Left forelimb (tissue), 1 donor: ENCODE measurements at places on chromosomes 2 and 18.

DNA sequence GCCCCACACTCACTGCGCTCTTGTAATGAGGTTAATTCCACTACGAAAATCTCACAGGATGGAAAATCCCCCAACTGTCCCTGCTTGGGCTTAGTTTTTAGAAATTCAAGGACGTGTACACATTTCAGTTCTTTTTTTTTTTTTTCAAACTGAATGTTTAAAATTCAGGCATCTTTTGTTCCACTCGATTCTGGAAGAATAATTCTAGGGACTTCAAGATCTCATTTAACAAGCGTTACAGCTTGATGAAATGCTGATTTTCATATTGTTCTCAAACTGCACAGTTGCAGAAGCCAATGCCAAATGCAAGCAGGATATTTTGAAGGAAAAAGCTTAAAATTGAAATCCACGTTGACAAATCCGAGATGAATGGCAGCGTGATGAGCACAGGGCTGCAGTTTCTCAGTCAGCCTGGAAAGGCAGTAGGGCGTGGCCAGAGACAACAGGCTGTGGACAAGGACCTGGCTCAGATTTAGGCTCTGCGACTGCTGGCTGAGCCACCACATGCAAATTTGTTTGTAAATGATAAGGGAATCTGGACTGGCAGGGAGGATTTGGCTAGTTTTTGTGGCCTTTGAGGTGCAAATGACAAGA lies 128.1 kb upstream of the MYCN start:
- DNase-seq = no peak

DNA sequence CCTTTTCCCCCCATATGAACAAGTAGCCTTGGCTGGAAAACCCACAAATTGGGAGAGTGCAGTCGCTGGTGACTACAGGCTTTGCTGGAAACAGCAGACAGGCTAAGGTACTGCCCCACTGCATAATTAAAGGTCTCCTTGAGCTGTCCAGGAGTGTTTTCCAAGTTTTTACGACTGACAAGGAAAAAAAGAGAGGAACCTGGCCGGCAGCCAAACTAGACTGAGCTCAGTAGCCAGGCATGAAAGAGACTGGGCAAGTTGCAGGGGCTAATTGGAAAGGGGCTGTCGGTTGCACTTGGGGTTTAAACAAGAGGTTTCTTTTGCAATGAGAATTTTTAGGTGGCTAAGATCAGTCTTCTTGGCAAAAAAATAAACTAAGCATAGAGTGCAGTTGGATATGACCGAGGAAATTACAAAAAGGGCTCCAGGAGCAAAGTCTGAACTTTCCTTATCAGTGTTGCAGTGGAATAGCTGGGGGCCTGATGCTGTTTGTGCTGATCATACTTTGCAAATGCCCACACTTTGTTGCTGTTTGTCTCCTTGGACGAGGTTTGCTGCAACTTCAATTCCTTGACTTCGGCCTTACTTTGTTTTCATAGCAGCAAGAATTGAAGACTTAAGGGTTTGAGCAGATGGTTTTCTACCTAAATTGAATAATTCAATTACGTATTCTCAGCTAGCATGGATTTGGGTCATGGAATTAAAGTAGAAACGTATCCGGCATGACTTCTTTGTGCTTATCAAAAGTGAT lies 2.1 kb downstream of the GULP1 start:
- peak; percentile 77 for DNase-seq

GRCh38 chr2:197809064-197809463 lies 4.7 kb downstream of the PLCL1 start:
- no peak for DNase-seq

DNA sequence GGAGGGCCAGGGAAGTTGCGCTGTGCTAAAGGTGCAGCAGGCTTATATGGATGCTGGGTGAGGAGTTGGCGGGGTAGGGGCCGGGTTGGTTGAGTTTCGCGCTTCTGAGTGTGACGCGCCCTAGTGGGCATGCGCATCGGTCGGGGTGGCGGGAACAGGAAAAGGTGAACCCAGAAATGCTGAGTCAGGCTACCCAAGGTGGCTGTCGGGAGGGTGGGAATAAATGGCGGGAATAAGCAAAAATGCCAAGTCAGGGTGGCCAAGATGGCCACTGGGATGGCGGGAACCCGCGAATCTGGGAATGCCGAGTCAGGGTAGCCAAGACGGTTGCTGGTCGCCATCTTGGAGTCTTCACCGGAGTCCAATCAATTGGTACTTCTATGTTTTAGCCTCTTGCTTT lies 580.0 kb downstream of the SUCLG1 start:
- no peak for DNase-seq

DNA sequence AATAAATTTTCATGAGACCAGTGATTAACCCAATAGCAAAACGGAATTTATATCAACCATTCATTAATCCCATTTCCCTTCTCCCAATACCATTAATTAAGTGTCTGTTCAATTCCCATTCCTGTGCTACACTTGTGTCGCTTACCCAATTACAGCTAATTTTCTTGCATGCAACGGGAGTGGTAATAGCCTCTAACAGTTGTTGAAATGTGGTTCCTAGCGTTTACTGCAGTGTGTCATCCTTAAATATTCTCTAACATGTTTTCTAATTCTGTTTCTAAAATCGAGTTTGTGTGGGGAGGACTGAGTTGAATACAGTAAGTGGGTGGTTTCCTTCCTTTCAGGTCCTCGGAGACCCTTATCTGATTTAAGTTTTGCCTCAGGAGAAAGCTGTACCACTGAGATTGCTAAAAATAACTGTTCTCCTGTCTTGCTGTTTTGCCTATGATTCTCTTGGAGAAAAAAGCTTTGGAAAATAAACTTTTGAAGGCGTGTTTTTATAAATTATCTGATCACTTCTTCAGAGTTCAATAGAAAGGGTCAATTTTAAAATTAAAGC lies 59.3 kb upstream of the LRRTM1 start:
- DNase-seq = no peak

- DNase-seq = no peak
Measured at GRCh38 chr18:57728941-57729511, 74.1 kb downstream of the ATP8B1 start.

DNA sequence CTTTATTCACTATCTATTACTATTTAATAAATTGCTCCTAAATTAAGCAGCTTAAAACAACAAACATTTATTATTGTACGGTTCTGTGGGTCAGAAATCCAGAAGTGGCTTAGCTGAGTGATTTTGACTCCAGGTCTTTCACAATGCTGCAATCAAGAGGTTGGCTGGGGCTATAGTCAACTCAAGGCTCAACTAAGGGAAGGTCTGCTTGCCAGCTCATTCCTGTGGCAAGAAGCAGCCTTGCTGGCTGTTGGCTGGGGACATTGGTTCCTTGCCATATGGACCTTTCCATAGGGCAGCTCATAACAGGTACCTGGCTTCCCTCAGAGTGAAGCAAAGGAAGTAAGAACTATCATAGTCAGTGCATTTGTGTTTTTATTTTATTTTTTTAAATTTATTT lies 5.0 kb upstream of the MRPL19 start:
- DNase-seq = no peak

GRCh38 chr2:84879584-84880394 lies 1.1 kb downstream of the TRABD2A start:
- DNase-seq = peak; percentile 64

- DNase-seq = no peak
Measured at GRCh38 chr2:237772513-237772912, 26.1 kb upstream of the RBM44 start.

GRCh38 chr2:84319581-84319980 lies 139.5 kb downstream of the SUCLG1 start:
- no peak for DNase-seq

DNA sequence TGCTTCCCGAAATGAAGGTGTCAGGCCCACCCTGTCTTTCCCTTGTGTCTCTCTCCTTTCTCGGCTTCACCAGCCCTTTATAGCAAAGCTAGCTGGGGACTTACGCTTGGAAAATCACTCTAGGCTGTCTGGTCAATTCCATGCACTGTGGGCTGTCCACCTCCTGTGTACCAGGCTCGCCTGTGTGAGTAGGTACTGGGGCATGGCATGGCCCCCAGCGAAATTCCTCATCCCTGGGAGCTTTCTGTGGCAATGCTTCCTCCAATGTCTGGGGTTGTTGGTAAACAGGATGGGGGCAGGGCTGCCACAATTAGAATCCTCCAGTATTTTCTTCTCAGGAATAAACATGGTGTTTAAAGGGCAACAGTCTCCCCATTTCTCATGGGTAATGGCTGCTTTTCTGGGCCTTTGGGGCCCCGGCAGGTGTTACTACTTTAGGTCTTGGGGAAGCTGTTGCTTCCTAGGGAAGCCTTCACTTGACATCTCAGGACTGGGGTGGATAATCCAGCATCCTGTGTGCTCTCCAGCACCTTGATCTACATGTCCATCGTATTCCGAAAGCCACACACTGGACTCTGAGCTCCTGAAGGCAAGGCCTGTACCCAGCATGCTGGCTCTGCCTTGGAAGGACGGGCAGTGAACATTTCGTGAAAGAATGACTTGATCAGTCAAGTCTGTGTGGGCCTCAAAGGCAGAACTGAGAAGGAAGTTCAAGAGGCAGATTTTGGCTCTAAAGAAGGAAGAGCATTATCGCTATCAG lies 21.1 kb downstream of the RHOB start:
- peak; percentile 25 for DNase-seq

DNA sequence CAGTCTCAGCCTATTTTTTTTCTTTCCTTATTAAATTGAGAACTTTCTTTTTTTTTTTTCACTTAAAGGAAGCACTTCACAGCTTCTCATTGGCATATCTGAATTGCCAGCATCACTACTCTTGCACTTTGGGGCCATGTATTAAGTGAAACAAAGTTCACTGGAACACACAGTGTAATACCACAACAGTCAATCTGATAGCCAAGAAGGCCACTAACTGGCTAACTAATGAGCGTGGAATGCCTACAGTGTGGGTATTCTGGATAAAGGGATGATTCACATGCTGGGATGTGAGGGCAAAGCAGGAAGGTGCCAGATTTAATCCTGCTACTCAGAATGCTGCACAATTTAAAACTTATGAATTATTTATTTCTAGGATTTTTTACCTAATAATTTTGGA lies 11.7 kb upstream of the C18orf63 start:
- DNase-seq = no peak

DNA sequence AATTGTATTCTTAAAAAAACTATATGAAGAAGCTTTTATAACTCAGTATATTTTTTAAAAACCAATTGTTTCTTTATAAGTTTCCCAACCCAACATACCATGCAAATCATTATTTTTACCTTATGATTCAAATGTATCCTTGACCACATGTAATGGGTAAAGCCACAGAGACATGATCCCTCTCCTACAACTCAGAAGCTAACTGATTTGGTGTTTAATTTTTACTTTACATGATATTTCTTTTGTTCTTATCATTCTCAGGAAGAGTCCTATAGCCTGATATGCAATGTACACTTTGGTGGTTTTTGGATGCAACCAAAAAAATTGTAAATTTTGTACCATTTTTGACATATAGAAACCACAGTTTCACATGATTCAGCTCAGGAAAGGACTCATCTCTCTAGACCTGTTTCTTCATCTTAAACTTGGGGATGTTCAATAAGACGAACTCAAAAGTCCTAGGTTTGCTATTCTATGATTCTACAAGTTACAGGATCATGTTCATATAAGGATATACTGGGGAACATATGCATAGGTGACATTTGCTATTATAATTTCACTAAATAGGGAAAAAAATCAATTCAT lies 85.2 kb upstream of the RBBP8 start:
- no peak for DNase-seq

GRCh38 chr2:179939259-179939658 lies 67.8 kb downstream of the CWC22 start:
- DNase-seq = no peak

- DNase-seq = no peak
Measured at GRCh38 chr2:3487028-3487425, 32.3 kb downstream of the ADI1 start.

DNA sequence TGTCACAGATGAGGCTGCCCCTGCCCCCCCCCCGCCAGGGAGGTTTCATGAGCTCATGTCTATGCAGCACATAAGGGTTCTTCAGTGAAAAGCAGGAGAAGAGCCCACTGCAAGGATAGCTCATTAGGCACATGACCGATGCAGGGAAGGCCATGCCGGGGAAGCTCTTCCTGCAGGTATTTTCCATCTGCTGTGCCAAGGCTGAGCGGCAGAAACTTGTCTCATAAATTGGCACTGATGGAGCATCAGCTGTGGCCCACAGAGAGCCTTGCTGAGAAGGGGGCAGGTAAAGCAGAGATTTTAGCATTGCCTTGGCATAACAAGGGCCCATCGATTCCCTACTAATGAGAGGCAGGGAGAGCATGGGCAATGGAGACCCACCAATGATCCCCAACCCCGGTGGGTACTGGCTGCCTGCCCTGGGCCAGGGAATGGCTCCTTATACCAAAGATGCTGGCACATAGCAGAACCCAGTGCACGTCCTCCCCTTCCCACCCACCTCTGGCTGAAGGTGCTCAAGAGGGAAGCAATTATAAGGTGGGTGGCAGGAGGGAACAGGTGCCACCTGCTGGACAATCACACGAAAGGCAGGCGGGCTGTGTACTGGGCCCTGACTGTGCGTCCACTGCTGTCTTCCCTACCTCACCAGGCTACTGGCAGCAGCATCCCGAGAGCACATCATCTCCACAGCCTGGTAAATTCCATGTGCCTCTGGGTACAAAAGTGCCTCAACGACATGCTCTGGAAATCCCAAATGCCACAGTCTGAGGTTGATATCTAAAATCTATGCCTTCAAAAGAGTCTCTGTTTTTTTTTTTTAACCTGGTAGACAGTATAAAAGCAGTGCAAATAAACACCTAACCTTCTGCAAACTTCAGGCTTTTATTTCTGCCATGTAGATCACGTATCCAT lies 41.4 kb downstream of the STEAP3 start:
- DNase-seq = no peak

GRCh38 chr2:231960810-231961348 lies 634 bp upstream of the DIS3L2 start:
- DNase-seq = no peak

- no peak for DNase-seq
Measured at GRCh38 chr2:195279840-195280427, 377.1 kb upstream of the SLC39A10 start.

DNA sequence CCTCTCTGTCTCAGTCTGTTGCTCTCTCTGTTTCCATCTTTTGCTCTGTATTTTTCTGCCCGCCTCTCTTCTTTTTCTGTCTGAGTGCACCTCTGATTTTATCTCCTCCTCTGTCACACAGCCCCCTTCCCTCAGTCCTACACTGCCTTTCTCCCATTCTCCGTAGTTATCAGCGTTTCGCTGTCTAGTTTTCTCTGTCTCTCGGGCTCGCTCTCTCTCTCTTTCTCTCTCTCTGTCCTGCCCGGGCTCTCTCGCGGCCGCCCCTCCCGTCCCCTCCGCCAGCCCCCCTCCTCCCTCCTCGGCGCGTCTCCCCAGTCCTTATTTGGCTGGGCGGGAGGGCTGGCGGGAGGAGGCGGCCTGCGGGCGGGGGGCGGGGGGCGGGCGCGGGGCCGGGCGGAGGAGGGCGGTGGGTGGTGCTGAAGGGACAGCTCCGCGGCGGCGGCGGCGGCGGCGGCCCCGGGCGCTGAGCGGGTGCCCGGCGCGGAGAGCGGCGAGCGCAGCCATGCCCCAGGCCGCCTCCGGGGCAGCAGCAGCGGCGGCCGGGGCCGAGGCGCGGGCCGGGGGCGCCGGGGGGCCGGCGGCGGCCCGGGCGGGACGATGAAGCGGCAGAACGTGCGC lies at the start of gene KCNK3:
Gene KCNK3 (plus strand): TSS at position 444 of the 618 bp plus-strand sequence. CDS start 154 bp downstream, at position 598.
- peak; percentile 86 for DNase-seq

- no peak for DNase-seq
Measured at GRCh38 chr2:173658946-173659371, 304.3 kb downstream of the CDCA7 start.
